Right lung (tissue), 10 donors: ENCODE measurements at places on chromosomes 16 and 17. TPM values are rescaled to one million over a fixed set of nuclear protein-coding genes. Genes with fewer than 3 reads are reported as not detected.

GRCh38 chr17:5049314-5049841, 14.2 kb upstream of the SLC52A1 start:
- DNase-seq: no peak

- peak; percentile 57 for DNase-seq
Observed at GRCh38 chr17:28466521-28467048, 6.9 kb upstream of the SLC13A2 start.

GRCh38 chr16:86634292-86634691, 55.9 kb downstream of the FOXL1 start:
- DNase-seq: no peak

GCGR gene
- polyA plus RNA-seq: 0.08 TPM

MYH1 gene
- polyA plus RNA-seq: not detected

- no peak for DNase-seq
Observed at GRCh38 chr17:77185137-77185536, 44.4 kb downstream of the SEC14L1 start.

ADPRM gene
- polyA plus RNA-seq: 26.7 TPM

DNA sequence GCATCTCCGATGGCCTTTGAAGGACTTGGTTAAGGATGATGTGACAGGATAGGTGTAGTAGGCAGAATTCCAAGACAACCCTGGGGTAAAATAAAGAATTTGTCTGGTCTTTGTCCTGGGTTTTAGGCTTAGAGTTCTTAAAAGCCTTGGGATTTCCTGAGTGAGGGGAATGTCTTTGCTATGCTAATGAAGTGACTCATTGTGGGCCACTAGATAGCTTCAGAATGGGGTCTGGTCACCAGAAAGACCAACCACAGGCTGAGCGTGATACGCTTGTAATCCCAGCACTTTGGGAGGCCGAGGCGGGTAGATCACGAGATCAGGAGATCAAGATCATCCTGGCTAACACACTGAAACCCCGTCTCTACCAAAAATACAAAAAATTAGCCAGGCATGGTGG, 182.8 kb upstream of the TOX3 start:
- DNase-seq: no peak

GRCh38 chr17:48990882-48991357, 6.3 kb upstream of the IGF2BP1 start:
- DNase-seq: no peak

FADS6 gene
- polyA plus RNA-seq: 0.09 TPM

GRCh38 chr16:61659936-61660335, 376.3 kb downstream of the CDH8 start:
- DNase-seq: no peak

DNA sequence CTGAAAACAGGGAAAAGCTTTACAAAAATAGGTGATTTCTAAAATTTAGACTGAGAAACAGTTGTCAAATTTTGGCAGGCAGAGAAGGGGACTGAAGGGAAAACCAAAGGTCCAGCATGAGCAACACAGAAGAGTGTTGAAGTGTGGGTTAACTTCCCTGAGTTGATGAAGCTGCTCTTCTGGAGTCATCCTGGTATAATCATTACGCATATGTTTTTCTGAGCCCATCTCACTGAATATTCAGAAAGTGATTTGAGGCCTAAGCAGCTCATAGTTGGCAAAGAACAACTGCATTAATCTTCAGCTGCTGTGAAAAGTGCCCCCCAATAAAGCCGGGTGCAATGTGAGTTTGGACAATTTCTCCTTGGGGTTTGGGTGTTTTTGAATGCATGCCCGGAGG, 115.0 kb upstream of the RBBP6 start:
- no peak for DNase-seq

- no peak for DNase-seq
Observed at GRCh38 chr16:89955001-89955685, 6.6 kb downstream of the DEF8 start.

GRCh38 chr16:28529124-28529523, 9.7 kb downstream of the NUPR1 start:
- no peak for DNase-seq

GRCh38 chr17:4969047-4969550, 1.5 kb upstream of the SPAG7 start:
- no peak for DNase-seq

DNA sequence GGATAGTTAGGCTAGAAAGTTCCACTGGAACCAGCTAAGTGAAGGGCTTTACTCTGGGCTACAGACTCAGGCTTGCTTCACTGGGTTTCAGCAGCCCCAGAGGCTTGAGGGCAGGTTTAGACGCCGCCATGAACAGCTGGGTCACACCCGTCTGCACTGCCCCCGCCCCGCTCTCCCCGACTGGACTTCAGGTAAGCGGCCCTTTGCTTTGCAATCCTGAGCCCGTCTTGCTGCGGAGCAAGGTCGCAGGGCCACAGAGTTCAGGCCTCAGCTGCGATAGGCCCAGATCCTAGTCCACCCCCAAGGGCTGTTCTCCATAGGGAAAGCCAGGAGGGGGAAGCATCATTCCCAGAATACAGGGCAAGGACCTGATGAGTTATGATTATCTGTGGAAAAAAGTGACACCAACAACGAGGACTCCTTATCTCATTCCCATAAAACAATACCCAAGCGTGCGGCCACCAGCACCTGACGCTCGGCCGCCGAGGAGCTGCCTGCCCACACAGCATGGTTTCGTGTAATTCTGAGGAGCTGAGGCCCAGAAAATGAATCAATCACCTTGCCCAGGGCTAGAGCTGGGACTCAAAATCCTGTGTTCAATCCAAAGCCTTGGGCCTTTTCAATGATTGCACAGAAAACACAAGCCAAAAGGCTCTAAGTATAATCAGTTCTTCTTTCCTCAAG, 20.4 kb downstream of the MEAK7 start:
- no peak for DNase-seq

DNA sequence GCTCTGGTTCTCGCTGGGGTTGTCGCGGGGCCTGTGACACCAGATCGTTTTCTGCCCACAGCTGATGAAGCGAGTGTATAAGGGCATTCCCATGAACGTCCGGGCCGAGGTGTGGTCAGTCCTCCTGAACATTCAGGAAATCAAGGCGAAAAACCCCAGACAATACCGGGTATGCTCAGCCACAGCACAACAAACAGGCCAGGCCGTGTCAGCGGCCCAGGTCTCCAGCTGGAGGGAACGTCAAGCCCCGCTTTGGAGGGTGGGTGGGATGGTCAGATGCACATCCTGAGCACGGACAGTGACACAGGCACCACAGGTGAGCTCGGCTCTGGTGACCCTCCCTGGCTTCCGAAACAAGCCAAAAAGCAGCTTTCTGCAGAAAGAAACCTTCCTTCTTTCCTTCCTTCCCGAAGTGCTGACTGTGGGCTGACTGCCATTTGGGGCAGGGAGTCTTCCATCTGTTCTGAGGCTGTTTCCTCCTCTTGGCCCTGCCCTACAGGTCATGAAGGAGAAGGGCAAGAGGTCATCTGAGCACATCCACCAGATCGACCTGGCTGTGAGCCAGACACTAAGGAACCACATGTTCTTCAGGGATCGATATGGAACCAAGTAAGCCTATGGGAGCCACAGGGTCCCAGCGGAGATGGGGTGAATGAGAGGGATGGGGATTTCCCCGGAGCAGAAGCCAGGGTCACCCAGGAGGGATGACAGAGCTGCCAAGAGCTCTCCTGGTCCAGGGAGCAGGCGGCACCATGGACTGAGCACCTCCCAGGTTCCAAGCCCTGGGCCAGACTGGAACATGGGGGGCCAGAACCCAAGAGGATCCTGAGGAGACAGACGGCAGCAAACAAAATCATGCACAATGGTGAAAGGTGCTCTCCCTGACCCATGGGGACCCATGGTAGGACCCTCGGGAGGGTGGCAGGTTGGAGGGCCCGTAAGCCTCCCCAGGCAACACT, 79.4 kb downstream of the GOSR1 start:
- no peak for DNase-seq

CHD3 gene
- 196 TPM for polyA plus RNA-seq

DNA sequence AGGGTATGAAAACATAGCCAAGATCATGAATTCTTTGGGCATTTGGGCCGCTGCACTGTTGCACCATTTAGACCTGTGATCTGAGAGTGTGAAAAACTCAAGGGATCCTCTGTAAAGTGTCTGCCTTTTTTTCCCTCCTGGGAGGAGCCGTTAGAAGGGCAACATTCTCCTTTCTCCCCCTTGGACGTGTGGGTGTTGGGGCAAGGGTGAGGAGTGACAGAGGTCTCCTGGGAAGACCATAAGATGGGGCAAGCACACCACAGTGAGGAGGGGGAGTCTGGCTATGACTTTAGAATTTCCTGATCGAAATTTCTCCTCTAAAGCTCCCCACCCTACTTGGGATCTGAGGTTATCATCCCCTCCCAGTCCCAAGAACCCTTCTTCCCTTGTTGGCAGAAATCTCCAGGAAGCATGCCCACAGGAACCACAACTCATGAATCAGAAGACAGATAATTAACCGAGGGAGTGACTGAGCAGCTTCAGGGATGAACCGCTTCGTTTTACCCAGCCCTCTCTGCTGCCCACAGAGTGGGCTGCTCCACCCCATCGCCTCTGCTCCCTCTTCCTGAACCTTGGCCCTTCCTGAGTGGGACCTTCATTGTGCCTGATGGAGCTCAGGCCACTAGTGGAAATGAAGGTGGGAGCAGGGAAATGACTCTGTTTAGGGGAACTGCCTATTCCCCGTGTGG, 4.2 kb downstream of the ITGB3 start:
- DNase-seq: no peak

HSD17B1 gene
- polyA plus RNA-seq: 3.7 TPM

CBFA2T3 gene
- polyA plus RNA-seq: 3.6 TPM

CLTC gene
- 239 TPM for polyA plus RNA-seq

GRCh38 chr17:72134608-72135394, 14.0 kb downstream of the SOX9 start:
- DNase-seq: no peak

ZFHX3 gene
- polyA plus RNA-seq: 34.7 TPM

DNA sequence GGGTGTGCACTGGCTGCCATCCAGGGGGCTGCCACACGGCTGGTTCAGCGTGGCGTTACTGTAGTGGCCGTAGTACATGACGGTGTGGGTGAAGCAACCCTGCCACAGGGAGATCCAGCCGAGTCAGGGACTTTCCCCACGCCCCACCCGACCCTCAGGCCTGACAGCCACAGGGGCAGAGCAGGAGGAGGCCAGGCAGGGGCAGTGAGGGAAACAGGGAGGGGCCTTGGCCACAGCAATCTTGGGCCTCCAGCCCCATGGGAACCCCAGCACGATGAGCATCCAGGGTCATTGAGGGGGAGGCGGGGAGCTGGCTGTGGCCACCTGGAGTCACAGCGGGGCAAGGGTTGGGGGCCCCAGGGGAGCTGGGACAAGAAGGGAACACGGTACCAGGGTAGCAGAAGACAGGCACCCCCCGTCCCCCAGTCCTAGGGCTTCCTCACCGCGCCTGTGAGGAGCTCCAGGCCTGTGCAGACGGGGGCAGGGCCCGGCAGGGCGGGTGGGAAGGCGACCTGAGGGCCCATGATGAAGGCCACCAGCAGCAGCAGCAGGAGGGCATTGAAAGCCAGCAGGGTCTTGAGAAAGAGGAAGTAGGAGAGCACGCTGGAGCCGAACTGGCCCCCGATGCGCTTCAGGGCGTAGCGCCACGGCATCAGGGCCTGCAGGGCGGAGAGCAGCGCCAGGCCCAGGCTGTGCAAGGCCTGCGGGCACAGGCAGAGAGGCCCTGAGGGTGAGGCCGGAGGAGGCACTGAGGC, 4.3 kb downstream of the TMC6 start:
- no peak for DNase-seq

- DNase-seq: peak; percentile 58
Observed at GRCh38 chr17:7478276-7479212, 887 bp downstream of the ZBTB4 start.

DNA sequence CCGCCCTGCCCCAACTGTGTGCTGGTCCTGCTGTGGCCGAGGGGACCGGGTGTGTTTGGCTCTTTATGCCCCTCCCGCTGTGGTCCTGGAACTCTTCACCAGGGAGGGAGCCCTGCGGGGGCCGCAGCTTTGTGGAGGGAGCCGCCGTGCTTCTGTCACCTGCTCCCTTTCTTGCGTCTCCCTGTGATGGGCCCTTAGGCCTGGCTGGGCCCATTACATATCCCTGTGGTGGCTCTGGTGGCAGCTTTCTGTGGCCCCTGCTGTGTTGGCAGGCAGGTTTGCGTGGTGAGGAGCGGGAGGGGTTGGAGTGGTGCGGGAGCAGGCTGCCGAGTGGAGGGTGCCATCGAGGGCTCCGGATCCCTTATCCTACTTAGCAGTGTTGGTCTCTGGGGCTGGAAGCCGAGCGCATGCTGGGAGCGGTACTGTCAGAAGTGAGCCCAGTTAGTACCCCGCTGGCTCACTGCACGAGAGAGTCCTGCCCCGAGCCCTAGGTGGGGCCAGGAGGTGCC, 60.4 kb downstream of the PDPK1 start:
- no peak for DNase-seq

DNA sequence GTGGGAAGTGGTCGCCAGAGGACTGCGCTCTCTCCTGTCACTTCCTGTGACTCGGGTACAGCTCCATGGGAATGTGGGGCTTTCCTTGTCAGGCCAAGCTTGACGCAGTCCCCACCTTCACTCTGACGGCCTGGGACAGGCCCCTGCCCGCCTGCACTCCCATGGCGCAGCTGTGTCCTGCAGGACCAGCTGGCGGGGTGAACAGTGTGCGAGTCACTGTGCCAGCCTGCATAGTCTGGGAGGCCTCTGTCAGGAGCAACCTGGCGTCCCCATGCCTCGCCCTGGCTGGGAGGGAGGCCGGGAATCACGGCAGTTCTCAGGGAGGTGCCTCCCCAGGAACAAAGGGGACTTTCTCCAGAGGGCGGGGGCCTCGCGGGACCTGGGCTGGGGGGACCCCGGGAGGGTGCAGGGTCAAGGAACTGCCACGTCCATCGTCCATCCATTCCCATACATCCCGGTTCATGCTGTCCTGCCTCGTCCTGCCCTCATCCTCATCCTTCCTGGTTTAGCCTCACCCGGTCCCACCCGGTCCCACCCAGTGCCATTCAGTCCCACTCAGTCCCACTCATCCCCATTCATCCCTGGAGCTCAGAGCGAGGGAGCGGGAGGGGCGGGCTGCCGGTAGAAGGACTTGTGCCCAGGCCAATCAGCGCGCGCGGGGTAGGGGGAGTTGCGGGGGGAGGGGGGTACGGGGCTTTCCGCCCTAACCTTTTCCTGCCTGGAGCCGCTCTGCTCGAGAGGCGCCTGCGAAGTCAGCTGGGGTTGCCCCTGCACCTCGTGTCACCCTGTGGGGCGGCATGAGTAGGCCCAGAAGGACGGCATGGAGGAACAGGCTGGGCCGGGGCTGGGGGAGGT, 13.4 kb downstream of the FLYWCH1 start:
- no peak for DNase-seq

TM4SF5 gene
- polyA plus RNA-seq: not detected

DNA sequence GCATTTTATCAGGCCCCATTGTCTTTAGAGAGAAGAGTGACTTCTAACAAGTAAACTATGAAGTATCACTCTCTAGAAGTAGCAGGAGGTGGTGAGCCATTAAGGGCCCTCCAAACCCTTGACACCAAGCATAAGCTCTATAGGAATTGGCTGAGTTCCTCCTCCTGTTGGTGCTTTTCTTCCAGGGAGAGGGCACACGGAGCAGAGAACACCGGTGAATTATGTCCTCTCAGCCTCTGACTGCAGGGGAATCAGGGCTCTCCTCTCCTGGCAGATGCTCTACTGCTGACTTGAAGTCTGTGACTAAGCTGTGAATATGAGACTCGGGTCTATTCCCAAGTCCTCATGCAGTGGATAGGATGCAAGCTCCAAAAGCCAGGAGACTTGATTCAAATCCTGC, 32.3 kb downstream of the CHD9 start:
- no peak for DNase-seq
